Effector CD4-positive, alpha-beta T cell (primary cell): ENCODE measurements at places on chromosomes 1 and 21.

DNA sequence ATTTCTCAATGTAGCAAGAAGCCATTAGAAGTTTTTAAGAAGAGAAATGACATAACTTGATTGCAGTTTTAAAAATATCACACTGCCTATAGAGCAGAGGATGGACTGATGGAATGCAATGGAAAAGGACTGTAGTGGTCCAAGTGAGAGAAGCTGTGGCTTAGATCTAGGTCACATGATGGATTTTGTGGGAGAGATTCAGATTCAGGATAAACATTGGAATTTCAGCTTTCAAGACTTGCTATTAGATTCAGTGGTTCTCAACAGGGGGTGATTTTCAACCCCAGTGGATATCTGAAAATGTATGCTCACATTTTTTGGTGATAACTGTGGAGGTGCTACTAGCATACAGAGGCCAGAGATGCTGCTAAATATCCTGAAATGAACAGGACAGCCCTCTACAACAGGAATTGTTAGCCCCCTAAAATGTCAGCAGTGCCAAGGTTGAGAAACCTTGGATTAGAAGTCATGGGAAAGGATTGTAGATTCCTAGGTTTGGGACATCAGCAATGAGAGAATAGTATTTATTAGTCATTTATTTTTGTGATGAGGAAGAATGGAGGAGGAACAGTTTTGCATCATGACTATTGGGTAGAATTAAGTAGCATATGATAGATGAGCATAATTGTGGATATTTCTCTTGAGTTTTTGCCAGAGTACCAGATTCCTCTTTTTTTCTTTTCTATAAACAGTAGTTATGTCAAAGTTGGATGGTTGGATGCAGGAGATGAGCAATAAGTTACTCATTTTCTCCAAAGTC, 30.1 kb upstream of the KCNK2 start:
- DNase-seq, result no peak

- DNase-seq, result no peak
These were observed 335.6 kb downstream of the LRRIQ3 start for GRCh38 chr1:73862355-73862754.

- no peak for DNase-seq
These were observed 10.6 kb upstream of the LRRC39 start for GRCh38 chr1:100188617-100189016.

DNA sequence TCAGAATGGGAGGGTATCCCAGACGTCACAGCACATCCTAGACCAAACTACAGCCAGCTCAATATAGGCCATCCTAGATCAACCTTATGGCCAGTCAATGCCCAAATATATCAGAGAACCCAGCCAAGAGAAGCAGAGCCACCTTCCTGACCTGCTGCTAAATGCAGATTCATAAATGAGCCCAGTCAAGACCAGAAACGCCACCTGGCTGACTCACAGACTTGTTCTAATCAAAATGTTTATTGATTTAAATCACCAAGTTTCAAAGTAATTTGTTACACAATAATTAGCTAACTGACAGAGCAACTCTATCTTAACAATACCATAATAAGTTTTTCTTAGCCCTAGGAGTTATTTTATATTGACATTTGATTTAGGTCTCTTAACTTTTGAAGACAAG, 28.6 kb downstream of the ZNF644 start:
- DNase-seq, result no peak

DNA sequence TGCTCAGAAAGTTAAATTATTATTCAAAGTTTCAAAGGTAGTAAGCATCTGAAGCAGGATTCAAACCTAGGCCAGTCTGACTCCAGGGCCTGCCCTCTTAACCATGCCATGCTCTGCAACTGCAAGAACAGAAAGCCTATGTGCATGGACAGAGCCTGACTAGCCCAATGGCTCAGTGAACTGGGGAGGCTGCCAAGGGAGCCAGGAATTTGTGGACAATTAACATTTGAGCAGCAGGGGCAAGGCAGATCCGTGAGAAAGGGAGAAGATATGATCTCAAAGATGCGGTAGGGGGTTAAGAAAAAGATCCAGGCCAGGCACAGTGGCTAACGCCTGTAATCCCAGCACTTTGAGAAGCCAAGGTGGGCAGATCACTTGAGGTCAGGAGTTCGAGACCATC, 6.5 kb upstream of the ATP1A4 start:
- DNase-seq, result no peak

DNA sequence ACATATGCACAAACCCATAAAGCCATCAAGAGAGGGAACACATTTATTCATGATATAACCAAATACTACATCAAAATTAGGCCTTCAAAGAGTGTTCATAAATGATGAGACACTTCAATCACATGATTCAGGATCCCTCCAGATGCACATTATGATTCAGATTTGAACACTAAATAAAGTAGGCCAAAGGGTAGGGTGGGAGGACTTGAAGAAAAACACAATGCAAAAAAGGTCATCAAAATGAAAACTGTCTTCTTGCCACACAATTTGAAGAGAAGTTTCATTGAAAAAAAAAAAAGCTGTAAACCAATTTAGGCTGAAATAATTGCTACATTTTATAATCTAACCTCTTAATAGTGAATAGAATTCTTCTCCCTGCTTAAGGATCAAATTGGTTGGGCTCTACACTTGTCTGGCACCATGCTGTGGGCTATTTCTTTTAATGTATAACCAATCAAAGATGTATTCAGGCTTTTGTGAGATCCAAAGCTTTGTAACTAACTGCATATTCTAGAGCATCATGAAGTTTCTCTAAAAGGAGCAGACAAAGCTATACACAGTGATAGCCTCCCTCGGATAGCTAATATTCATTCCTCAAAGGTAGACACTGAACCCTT, 58.1 kb downstream of the ZSWIM5 start:
- no peak for DNase-seq

GRCh38 chr1:162681122-162681436, 48.8 kb downstream of the DDR2 start:
- no peak for DNase-seq

DNA sequence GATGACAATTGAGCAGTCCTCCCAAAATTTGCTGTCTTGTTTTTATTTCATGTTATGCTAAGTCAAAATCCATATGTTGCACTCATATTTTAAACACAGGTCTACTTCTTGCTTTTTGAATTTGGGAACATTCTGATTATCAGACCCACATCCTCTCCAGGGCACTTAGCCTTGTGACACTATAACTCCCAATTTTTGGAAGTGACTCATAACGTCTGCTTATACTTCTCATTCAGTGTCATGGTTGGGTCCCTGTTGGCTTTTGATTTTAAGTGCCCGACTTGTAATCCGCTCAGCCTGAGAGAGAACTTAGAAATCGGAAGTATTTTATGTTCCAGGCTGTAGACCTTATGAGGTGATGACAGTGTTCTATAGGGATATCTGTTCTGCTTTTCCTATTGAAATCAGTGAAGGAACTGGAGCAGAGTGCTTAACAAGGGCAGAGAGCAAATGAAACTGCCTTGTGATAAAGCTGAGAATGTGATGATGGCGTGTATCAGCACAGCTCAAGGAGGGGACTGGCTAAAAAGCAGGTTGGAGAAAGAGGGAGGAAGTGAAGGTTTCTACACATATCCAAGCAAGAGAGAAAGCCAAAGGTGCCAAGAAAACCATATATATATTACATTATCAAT, 136.0 kb downstream of the HLX start:
- DNase-seq, result no peak

GRCh38 chr1:185786524-185786923, 52.3 kb downstream of the HMCN1 start:
- DNase-seq, result no peak

DNA sequence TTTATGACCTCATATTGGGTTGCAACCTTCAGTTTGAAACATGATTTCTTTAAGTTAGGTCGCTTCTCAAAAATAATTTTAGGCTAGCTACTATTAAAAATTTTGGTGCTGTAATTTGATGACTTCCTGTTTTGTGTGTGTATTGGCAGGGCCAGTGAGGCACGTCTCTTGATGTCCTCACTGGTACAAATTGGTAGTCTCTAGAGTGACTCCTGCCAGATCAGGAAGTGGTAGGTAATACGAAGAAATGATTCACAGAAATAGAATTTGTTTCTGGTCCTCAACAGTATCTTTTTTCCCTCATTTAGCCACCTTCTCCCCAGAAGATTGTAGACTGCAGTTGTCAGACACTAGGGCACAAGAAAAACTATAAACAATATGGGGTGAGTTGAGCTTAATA, 120.9 kb upstream of the KIAA1614 start:
- DNase-seq, result no peak

DNA sequence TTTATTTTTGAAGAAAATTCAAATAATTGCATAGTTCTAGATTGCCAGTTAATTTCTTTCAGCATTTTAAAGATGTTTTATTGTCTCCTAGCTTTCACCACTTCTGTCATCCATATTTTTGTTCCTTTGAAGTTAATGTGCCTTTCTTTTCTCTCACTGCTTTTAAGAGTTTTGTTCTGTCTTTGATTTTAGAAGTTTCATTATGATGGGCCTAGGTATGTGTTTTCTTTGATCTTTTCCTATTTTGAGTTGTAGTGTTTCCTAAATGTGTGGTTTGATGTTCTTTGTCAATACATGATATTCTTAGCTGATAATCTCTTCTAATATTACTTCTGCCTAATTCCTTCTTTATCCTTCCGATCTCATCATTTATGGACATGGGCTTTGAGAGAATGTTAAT, 378.7 kb downstream of the DISC1 start:
- no peak for DNase-seq

DNA sequence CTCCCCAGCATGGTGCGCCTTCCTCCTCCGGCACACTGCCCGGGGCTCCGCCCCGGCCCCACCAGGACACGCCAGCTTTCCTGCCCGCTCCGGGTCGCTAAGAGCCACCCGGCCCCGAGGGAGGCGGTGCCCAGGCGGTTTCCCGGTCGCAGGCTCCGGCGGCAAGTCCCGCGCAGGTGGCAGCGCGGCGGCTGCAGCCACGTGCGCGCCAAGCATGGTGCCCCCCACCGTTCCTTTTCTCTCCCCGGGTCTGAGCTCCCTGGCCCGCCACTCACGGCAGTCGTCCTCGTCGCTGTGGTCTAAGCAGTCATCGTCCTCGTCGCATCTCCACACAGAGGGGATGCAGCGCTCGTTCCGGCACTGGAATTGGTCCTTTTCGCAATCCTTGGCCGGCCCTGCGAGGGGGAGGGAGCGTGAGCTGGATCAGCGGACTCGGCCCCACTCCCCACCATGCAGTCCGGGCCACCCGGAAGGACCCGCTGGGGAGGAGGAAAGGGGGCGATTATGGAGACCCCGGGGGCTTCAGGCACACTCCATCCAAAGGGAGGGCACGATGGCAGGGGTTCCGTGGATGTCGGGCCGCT, 1.2 kb downstream of the LRP8 start:
- no peak for DNase-seq

GRCh38 chr1:96256130-96256790, 465.3 kb upstream of the PTBP2 start:
- DNase-seq, result no peak

GRCh38 chr1:27554759-27555699, 48.9 kb downstream of the AHDC1 start:
- DNase-seq, result no peak

- DNase-seq, result no peak
These were observed 15.0 kb upstream of the KCNN3 start for GRCh38 chr1:154884869-154885701.

GRCh38 chr1:91844862-91845528, 41.0 kb downstream of the TGFBR3 start:
- DNase-seq, result no peak

DNA sequence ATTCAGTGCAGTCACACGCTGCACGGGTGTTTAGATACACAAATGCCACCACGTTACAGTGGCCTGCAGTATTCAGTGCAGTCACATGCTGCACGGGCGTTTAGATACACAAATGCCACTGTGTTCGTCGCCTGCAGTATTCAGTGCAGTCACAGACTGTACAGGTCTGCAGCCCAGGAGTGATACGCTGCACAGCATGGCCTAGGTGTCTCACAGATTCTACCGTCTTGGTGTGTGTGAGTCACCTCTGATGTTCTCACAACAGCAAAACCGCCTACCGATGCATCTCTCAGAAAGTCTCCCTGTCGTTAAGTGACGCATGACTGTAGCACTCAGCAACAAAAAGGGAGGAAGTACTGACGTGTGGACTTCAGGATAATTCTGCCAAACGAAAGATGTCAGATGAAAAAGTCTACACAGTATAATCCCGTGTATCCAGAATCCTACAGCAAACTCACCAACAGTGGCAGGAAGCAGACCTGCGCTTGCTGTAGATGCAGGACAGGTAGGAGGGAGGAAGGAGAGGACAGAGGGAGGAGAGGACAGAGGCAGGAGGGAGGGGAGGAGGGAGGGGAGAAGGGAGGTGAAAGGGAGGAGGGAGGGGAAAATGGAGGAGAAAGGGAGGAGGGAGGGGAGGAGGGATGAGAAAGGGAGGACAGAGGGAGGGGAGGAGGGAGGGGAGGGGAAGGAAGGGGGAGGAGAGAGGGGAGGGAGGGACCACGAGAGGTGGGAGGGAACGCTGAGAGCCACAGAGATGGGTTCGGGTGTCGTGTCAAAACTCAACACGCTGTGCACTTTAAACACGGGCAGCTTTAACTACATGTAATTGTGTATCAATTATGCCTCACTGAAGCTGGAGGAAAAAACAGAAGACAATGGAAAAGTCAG, 36.3 kb upstream of the PCBP3 start:
- DNase-seq, result peak; percentile 47

DNA sequence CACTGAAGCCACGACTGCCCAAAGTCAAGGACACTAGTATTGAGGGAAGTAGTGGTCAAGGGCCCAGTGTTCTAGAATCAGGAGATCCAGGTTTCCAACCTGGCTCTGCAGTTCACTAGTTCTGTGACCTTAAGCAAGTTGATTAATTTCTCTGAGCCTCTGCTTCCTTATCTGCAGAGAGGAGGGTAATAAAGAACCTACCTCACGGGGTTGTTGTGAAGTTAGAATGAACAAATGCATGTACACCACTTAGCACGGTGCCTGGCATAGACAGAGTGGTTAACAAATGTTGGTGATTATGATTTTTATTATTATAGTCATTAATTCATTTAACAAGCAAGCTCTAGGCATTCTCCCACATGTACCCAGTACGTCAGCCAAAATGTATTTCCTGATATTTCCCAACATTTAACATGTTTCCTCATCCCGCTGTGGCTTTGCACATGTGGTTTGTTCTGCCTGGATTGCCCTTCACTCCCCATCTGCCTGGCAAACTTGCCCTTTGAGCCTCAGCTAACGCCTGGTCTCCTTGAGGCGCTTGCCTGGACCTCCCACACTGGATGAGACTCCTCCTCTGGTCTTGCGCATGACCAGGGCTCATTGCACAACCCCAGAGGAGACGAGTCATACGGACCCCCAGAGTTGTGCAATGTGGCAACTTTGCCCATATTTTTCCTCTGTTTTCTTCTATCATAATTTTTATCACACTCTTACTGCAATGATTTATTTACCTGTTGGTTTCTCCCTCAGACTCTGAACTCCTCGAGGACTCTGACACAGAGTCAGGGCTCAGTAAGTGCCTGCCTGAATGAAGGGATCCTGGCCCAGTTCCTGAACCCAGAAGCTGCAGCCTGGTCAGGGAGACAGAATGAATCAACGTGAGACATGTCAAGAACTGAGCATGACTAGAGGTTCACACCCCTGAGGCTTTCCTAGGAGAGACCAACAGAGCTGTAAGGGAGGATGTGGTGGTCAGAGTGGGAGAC, 20.7 kb upstream of the MFSD2A start:
- no peak for DNase-seq

DNA sequence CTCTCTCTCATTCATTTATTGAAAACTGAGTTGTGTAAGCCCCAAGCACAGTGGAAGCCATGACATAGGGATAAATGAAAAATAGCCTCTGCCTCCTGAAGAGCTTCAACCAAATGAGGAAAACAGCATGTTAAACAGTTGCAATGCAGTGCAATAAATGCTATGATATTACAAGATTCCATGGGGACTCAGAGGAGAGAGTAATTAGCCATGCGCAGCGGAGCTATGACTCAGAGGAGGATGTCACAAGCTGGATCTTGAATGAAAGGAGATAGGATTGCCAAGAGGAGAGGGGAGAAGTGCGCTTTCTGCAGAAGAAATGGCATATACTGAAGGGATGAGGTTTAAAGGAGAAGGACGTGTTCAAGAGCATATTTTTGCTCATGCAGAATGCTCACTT, 231.3 kb upstream of the PLXNA2 start:
- DNase-seq, result no peak
